ENCODE measurements at places on chromosomes 2 and 18.

GRCh38 chr2:9092383-9093282, 89.1 kb upstream of the MBOAT2 start:
- no peak for DNase-seq

DNA sequence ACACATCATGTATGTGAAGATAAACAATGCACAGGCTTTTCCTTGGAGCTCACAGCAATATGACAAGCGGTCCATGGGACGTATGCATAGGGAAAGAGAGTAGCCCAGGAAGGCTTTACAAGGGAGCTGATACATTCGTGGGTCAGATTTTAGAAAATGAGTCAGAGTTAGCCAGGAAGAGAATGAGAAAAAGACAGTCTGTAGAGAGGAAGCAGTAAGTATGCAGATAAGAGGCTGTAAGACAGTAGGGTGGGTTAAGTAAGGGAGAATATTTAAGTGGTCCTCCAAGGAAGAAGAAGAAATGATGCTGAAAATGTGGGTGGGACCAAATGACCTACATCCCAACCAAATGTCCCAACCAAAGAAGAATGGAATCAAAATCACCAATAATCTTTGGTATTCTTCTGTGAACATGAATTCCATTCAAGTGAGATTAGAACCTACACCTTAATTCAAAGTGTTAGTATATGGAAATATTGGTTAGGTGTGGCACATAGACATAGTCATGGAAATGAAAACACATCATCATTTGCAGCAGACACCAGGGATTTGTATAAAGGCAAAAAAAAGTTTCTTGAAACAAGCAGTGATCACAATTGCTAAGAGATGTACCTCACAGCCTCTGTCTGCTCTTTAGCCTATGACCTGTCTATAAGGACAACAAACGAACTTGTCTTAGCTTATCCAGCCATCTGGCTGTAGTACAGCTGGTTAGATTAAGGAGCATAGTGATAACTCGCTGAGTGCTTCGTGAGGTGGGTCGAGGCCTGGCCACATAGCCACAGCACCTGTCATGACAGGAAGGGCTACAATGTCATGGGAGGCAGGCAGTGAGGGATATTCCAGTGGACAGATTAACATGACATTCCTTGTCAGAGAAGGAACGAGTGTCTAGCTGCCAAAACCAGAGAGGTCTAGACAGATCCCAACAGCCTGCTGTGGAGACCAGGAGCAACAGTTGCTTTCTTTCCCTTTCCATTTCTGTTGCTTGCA, 133.6 kb downstream of the ALK start:
- no peak for DNase-seq

DNA sequence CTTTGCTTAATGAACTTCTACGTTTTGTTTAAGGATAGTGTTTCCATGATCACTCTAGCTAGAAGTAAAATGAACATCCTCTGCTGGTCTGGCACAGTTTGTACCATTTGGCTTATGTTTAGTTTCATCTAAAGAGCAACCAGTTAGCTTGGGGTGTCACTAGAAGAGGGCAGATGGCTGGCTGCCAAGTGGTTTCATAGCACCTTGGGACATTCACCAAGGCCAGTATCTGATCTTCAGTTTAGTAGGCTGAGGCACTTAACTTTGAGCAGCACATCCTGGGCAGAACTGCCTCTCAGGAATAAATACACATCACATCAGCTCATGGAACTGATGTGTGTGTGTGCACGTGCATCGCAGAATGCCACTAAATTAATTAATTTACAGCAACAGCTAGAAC, 68.4 kb downstream of the NXPH2 start:
- DNase-seq = no peak

DNA sequence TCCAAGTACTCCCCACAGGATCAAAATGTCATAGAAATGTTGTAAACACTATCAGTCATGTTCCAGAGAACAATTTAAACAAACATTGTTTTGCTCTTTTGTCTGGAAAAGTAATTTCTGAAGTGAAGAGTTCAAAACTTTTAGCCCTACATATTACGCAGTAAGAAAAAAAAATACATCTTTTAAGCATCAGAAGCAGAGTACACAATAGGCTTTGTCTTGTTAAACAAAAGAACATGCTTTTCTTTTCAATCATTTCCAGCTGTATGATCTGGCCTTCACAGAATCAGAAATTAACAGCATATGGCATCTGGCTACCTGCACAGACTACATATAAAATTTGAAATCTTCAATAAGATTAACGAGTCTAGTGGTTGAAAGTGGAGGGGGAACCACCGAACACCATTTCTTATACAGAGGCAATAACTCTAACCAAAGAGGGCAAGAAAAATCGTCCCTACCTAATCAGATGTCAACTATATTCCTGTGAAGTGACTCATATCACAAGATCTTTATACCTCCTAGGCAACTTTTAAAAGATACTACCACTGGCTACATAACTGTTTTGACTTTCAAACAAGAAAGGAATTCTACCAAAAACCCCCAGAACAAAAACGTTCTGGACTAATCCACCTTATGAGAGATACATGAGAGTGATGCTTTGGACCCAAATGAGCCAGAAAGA, 149.3 kb downstream of the EXOC6B start:
- no peak for DNase-seq

DNA sequence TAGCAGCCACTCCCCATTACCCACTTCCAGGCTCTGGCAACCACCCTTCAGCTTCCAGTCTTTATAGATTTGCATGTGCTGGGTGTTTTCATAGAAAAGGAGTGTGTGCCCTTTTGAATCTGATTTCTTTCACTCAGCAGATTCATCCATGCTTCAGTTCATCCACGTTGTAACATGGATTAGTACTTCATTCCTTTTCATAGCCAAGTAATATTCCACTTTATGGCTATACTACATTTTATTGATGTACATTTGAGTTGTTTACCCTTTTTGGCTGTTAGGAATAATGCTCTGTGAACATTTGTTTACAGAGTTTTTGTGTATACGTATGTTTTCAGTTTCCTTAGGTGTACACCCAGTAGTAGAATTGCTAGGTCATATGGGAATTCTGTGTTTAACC, 205.5 kb upstream of the RAB12 start:
- DNase-seq = no peak

- no peak for DNase-seq
Measured at GRCh38 chr2:45754131-45755010, 102.9 kb downstream of the PRKCE start.

GRCh38 chr2:168030862-168031624, 216.4 kb downstream of the STK39 start:
- DNase-seq = no peak

- peak; percentile 45 for DNase-seq
Measured at GRCh38 chr2:176072951-176073904, 10.5 kb downstream of the EVX2 start.

DNA sequence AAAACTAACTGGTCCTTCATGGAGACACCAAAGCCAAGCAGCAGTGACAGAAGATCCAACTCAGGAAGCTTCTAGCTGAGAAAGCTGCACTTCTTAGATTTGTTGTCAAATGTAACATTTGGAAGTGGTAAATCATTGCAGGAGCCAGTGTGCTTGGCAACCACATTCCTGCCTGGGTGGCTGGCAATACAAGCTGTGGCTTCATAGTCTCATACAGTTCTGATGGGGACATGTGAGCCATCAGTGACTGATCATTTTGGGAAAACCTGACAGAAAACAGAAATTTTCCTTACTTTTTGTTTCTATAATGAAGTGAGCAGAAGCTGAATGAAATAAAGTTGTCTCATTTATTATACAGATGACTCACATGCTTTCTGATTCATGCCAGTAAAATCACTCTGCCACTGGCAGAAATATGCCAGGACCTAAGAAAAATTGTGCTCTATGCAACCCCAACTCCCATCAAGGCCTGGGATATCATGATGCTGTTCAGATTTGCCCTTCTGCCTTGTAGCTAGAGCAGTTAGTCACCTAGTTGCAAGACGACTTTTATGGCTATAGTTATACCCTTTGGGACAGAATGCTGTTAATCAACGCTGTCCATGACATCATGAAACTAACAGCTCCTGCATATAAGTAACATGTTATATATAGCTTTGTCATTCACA, 508.1 kb downstream of the ADCYAP1 start:
- DNase-seq = no peak

- DNase-seq = no peak
Measured at GRCh38 chr2:208415255-208415654, 8.7 kb downstream of the PTH2R start.

DNA sequence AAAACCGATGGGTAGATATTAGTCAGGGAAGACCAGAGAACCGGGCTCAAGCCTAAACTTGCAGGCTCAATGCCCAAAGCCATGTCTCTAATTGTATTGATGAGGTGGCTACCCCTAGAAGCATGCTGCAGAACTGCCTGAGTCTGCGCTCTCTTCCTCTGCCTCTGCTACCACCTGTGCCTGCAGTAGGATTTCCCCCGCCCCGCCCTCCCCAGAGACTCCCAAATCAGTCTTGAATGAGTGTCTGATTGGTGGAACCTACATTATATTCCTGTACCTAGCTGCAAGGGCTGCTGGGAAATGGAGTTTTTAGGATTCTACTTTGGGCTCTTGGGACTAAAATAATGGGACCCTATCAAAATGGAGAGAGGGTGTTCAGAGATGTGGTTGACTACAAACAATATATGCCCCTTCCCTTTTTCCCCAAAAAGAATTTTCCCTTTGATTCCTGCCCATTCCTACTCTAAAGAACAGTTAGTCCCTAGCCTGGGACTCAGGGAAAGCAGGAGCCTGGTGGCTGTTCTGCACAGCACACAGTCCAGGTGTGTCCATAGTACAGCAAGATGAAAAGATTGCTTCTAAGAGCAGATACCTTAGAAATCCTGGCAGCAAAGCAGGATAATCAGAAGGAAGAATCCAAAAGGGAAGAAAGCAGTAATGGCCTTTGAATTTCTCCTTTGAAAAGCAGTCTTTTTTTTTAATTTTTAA, 12.5 kb downstream of the GRP start:
- DNase-seq = no peak

GRCh38 chr18:52288403-52289004, 51.5 kb upstream of the DCC start:
- DNase-seq = no peak

DNA sequence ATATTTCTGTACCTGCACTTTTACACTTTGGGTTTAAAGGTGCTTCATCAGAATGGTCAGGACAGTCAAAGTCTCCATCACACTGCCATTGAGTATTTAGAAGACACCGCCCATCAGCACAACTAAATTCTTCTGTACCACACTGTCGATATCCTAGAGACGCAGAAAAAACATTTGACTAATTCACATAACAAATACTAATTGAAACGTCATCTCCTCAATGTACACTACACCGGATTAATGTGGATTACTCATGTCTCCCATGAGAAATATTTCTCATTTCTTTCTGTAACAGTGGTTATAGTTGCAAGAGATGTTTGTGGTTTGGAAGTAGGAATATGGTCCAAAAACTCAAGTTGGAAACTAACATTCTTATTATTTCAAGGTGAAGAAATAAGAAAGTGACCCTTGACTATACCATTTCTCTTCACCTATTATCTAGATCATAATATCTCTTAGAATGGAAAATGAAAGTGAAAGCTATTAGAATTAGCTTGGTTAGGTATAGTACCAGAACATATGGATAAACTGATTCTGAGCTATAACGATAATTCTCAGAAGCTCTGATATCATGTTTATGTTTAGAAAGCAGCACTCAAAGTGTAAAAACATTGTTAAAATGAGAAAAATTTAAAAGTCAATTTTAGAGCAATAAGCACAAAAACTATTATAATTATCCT, 1627.7 kb downstream of the LRP1B start:
- DNase-seq = no peak

DNA sequence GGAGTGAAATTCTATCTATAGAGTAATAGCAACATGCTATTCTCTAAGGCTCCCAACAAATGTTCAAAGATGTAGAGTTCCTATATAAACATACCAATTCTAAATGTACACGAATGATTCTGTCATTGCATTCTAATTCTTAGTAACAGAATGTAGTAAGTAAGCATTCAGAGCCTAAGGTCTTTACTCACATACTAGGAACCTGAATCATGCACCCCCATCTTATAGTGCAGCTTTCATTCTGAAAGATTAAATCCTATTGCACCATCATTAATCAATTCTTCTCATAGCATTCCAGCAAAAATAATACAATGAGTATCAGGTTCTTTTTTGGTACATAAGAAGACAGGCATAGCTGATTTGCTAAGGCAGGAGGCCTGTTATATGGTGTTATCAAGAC, 230.0 kb downstream of the NCKAP5 start:
- no peak for DNase-seq

GRCh38 chr2:187477051-187477450, 29.0 kb upstream of the CALCRL start:
- no peak for DNase-seq

DNA sequence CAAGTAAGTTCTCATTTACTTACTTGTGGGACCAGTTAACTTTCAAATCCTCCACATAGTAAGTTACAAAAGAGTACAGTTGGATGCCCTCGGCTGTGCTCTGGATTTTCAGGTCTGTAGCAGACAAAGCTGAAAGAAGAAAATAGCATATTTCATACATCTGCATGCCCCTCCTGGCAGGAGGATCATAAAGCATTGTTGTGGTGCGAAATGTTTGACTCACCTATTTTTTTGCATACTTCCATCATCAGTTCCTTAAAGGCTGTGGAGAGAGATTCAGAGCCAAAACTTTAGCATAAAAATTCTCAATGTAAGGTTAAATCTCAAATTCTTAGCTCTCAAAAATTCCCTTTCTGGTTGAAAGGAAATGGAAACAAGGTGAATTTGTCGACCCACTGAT, 70.8 kb upstream of the LPIN2 start:
- no peak for DNase-seq

DNA sequence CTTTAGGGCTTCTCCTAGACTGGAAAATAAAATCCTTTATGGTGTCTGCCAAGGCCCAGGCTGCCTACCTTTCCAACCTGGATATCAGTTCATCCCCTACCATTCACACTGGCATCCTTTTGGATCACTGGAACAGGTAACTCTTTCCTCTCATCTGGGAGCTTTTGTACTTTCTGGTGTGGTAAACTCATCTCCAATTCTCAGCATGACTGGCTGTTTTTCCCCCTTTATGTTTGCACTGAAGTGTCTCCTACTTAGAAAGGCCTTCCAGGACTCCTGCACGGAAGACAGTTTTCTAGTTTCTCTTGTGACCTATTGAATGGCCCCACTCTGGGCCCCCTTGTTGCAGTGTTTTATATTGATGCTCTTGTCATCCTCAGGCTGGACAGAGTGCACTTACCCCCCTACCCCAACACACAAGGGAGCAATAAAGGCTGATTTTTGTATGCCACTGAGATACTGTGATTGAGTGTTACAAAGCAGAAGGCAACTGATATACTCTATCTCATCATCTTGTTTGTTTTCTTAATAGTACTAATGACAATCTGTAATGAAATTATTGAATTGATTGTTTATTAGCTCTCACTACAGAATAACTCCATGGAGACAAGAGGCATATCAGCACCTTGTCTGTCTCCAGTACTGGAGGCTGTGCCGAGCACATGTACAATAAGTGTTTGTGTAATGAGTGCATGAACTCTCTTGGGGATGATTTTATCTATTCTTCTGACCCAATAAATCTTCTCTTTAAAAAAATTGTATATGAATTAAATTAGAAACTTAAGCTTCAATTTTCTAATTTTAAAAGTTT, 129.9 kb downstream of the PIEZO2 start:
- DNase-seq = no peak

All from right forelimb (tissue), 1 donor.